ENCODE measurements at places on chromosomes 16 and 17. TPM values are rescaled to one million over a fixed set of nuclear protein-coding genes. Genes with fewer than 3 reads are reported as not detected.

SKAP1 gene
- total RNA-seq: not detected

HSD3B7 gene
- 33.8 TPM for total RNA-seq

ARHGAP44 gene
- total RNA-seq: 0.69 TPM

NPW gene
- not detected for total RNA-seq

ARL17B gene
- total RNA-seq: 21.6 TPM

CCDC144A gene
- 4.4 TPM for total RNA-seq

RNF43 gene
- not detected for total RNA-seq

TBC1D3B gene
- 3.7 TPM for total RNA-seq

ZDHHC1 gene
- total RNA-seq: 18.2 TPM

KRTAP4-9 gene
- not detected for total RNA-seq

NF1 gene
- 32.7 TPM for total RNA-seq

ESRP2 gene
- total RNA-seq: 0.45 TPM

ZC3H18 gene
- total RNA-seq: 17.7 TPM

SLFN12L gene
- total RNA-seq: not detected

CCL4 gene
- total RNA-seq: not detected

NOMO2 gene
- total RNA-seq: 106 TPM

CTU2 gene
- 20.5 TPM for total RNA-seq

RRAD gene
- total RNA-seq: 2.8 TPM

EFNB3 gene
- 7.6 TPM for total RNA-seq

TMEM204 gene
- total RNA-seq: not detected

PPP1R27 gene
- not detected for total RNA-seq

LGALS9B gene
- not detected for total RNA-seq

LGALS9C gene
- total RNA-seq: not detected

ADAP2 gene
- 3.2 TPM for total RNA-seq

TVP23A gene
- not detected for total RNA-seq

KRT40 gene
- total RNA-seq: not detected

CAPNS2 gene
- 0.22 TPM for total RNA-seq

RDM1 gene
- 7.1 TPM for total RNA-seq

FBXL20 gene
- 9.8 TPM for total RNA-seq

STXBP4 gene
- 12.8 TPM for total RNA-seq

ITGB4 gene
- total RNA-seq: 15.2 TPM

SLC7A5 gene
- 85.2 TPM for total RNA-seq

CDIP1 gene
- 9.8 TPM for total RNA-seq

DHX38 gene
- 42.1 TPM for total RNA-seq

CDC27 gene
- 93.1 TPM for total RNA-seq

CSH2 gene
- total RNA-seq: not detected

NDUFAF8 gene
- total RNA-seq: 100 TPM

COG7 gene
- total RNA-seq: 14.5 TPM

NECAB2 gene
- total RNA-seq: 8.5 TPM

C1QL1 gene
- 22.9 TPM for total RNA-seq
